Panc1 (cell line): ENCODE measurements at places on chromosomes 2 and 18. TPM values are rescaled to one million over a fixed set of nuclear protein-coding genes. Genes with fewer than 3 reads are reported as not detected.

GRCh38 chr2:161703863-161704262 is 79.6 kb downstream of the SLC4A10 start:
- no peak overlapping the region for H3K27ac ChIP-seq
- H3K27me3 ChIP-seq = no peaks in the 10 kb centered on the region
- DNase-seq = no peak
- H3K36me3 ChIP-seq = no peaks in the 10 kb centered on the region

GRCh38 chr2:9343524-9343923 is 79.8 kb downstream of the ITGB1BP1 start:
- H3K36me3 ChIP-seq = peaks cover 25% of the 10 kb centered on the region
- H3K27ac ChIP-seq = no peak overlapping the region
- H3K4me3 ChIP-seq = no peak overlapping the region
- no peaks in the 10 kb centered on the region for H3K27me3 ChIP-seq
- no peaks in the 10 kb centered on the region for H3K4me1 ChIP-seq

The HES6 gene
- total RNA-seq = 42.0 TPM

GRCh38 chr2:128735296-128735960 is 416.8 kb upstream of the HS6ST1 start:
- DNase-seq = no peak
- no peaks in the 10 kb centered on the region for H3K4me1 ChIP-seq
- H3K4me3 ChIP-seq = no peak overlapping the region
- no peaks in the 10 kb centered on the region for H3K36me3 ChIP-seq

The RUFY4 gene
- total RNA-seq = not detected

The CKAP2L gene
- 27.0 TPM for total RNA-seq

The VIT gene
- 0.77 TPM for total RNA-seq

The RAB6C gene
- total RNA-seq = 0.13 TPM

GRCh38 chr2:45913539-45913938 is 262.1 kb downstream of the PRKCE start:
- peaks cover 3% of the 10 kb centered on the region; the same call in 1 of the 2 replicates for H3K4me1 ChIP-seq
- no peaks in the 10 kb centered on the region for H3K36me3 ChIP-seq
- no peaks in the 10 kb centered on the region for H3K27me3 ChIP-seq
- no peak overlapping the region for H3K4me3 ChIP-seq
- H3K27ac ChIP-seq = no peak overlapping the region

The VWA3B gene
- total RNA-seq = not detected

DNA sequence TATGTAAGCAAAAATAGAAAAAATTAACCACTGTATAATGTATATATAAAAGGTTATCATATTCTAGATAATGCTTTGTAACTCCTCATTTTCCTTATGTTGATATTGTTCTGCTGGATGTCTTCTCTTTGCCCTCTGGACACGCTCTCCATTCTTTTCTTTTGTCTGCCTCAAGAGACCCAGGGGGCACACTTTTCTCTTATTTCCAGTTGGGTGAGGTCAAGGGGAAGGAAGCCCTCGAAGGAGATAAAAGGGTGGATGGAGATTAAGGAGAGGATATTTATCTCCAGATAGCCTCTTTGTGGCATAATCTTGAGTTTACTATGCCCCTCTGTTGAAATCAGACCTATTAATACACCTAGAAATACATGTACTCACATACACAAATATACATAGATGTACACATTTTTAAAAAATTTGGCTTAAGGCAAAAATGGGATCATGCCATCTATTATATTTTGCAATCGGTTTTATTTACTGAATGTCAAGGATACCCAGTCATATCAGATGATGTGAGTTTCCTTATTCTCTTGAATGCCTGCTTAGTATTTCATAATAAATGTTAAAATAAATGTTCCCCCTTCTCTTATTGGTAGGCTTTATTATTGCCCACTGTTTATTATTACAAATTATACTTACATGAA is 65.3 kb downstream of the LCLAT1 start:
- no peak for DNase-seq
- no peaks in the 10 kb centered on the region for H3K36me3 ChIP-seq
- no peaks in the 10 kb centered on the region; the same call in 1 of the 2 replicates for H3K4me1 ChIP-seq

DNA sequence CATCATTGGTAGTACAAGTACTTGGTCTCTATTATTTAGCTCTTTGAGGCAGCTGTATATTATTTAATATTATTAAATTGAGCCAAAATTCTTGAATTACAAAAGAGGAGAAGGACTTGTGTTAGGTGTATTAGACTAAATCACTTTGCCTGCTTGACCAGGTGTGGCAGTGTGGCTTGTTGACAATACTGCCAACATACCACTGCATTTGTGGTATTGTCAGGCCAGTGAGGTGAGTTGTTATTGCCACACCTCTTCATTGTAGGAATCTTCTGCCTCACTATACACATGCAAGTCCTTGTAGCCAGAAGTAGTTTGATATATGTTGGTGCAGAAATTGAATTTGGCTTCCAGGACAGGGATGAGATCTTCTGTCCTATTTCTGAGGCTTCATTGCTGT is 40.5 kb downstream of the CYP20A1 start:
- H3K27me3 ChIP-seq = no peaks in the 10 kb centered on the region
- peaks cover 8% of the 10 kb centered on the region; the same call in 1 of the 2 replicates for H3K4me1 ChIP-seq
- peaks cover 13% of the 10 kb centered on the region; the same call in 1 of the 2 replicates for H3K36me3 ChIP-seq
- no peak for DNase-seq
- no peak overlapping the region for H3K4me3 ChIP-seq
- no peak overlapping the region for H3K27ac ChIP-seq

- no peaks in the 10 kb centered on the region for H3K4me1 ChIP-seq
- H3K4me3 ChIP-seq = no peak overlapping the region
- H3K27me3 ChIP-seq = no peaks in the 10 kb centered on the region
- DNase-seq = no peak
Observed at GRCh38 chr2:205386109-205386508, 296.2 kb upstream of the NRP2 start.

GRCh38 chr2:45905632-45905958 is 254.1 kb downstream of the PRKCE start:
- no peak overlapping the region for H3K27ac ChIP-seq
- H3K36me3 ChIP-seq = no peaks in the 10 kb centered on the region
- H3K4me1 ChIP-seq = peaks cover 3% of the 10 kb centered on the region; the same call in 1 of the 2 replicates
- no peaks in the 10 kb centered on the region for H3K27me3 ChIP-seq
- no peak overlapping the region for H3K4me3 ChIP-seq

- no peaks in the 10 kb centered on the region for H3K4me1 ChIP-seq
- no peak overlapping the region for H3K4me3 ChIP-seq
- H3K36me3 ChIP-seq = no peaks in the 10 kb centered on the region
Observed at GRCh38 chr18:9433671-9434121, 41.6 kb upstream of the RALBP1 start.

DNA sequence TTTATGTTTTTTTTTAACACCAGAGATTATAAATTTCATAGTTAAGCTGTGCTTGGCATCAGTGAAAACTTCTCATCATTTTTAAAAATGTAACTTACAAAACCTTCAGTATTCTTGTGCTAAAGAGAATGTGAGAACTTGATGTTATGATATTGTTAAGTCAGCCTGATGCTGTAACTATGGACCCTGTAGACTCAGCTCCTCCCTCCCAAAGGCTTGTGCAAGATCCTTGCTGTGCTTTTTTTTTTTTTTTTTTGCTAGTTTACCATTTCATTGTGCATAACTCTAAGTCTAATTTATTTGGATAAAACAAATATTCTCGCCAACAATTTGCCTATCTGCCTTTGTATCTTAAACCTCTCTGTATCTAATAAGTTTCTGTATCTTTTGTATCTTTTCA is 12.9 kb upstream of the TFPI start:
- peaks cover 13% of the 10 kb centered on the region; the same call in 1 of the 2 replicates for H3K4me1 ChIP-seq
- H3K27ac ChIP-seq = peak overlapping the region; percentile 62; the same call in 1 of the 2 replicates
- H3K36me3 ChIP-seq = no peaks in the 10 kb centered on the region
- H3K4me3 ChIP-seq = no peak overlapping the region
- no peak for DNase-seq

DNA sequence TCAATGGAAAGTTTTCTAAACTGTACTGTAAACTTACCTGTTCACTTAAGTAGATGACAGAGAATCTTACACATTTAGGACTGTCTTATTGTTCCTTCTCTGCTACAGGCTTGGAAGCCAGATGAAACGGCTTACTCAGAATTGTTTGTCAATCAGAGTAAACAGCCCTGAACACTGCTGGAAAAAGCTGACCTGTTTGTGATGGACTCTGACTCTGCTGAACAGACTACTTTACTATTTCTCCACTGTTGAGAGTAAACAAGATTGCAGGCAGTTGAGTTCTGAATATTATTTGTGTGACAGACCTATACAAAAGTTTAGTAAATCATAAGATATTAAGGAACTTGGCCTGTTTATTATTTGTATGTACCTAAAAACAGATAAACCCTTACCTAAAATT is 99.0 kb downstream of the NOL10 start:
- H3K4me1 ChIP-seq = no peaks in the 10 kb centered on the region
- no peak overlapping the region for H3K27ac ChIP-seq
- no peak overlapping the region for H3K4me3 ChIP-seq
- H3K36me3 ChIP-seq = peaks cover 11% of the 10 kb centered on the region
- DNase-seq = no peak

The ABCG5 gene
- 0.05 TPM for total RNA-seq

The ARHGEF33 gene
- 0.41 TPM for total RNA-seq

GRCh38 chr2:240435457-240435947 is at the start of gene GPC1:
TSS of gene GPC1 (plus strand) at chr2:240435663. CDS start at chr2:240435919, 256 bp downstream.
- H3K4me1 ChIP-seq = peaks cover 12% of the 10 kb centered on the region
- no peak for DNase-seq
- H3K27me3 ChIP-seq = no peaks in the 10 kb centered on the region
- no peaks in the 10 kb centered on the region; the same call in 1 of the 2 replicates for H3K36me3 ChIP-seq
- peak within 1 kb of the TSS; percentile 81 for H3K27ac ChIP-seq
- H3K4me3 ChIP-seq = peak within 1 kb of the TSS; percentile 79

The EHD3 gene
- 2.6 TPM for total RNA-seq

- no peaks in the 10 kb centered on the region; the same call in 1 of the 2 replicates for H3K27me3 ChIP-seq
- DNase-seq = no peak
- H3K27ac ChIP-seq = no peak overlapping the region
- no peak overlapping the region for H3K4me3 ChIP-seq
- H3K36me3 ChIP-seq = no peaks in the 10 kb centered on the region
Observed at GRCh38 chr18:6979954-6980353, 137.6 kb downstream of the LAMA1 start.

DNA sequence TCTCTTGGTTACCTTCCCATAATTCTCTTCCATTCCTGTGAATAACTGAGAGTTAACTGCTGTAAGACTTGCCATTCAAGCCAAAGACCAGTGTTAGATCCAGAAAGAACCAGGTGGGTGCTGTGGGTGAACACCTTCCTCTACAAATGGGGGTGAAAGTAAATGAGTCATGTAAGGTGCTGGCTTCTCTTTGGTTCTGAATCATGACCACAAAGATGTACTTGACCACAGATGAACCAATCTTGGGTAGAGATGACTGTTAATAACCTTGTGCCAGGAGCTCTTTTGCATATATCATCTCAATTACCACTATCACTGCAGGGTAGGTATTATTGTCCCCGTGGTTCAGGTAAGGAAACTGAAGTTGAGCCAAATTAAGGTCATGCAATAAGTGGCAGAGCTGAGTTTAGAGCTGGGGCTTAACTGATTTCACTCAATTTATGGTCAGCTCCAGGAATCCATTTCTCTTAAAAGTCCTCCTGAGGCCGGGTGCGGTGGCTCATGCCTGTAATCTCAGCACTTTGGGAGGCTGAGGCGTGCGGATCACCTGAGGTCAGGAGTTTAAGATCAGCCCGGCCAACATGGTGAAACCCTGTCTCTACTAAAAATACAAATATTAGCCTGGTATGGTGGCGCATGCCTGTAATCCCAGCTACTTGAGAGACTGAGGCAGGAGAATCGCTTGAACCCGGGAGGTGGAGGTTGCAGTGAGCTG is 244.9 kb upstream of the CXCR4 start:
- no peaks in the 10 kb centered on the region for H3K36me3 ChIP-seq
- H3K27me3 ChIP-seq = no peaks in the 10 kb centered on the region
- H3K4me1 ChIP-seq = no peaks in the 10 kb centered on the region
- DNase-seq = no peak
- no peak overlapping the region for H3K4me3 ChIP-seq
- H3K27ac ChIP-seq = no peak overlapping the region

- H3K4me1 ChIP-seq = peaks cover 27% of the 10 kb centered on the region
- no peak overlapping the region for H3K4me3 ChIP-seq
- no peaks in the 10 kb centered on the region; the same call in 1 of the 2 replicates for H3K36me3 ChIP-seq
- no peak for DNase-seq
- H3K27me3 ChIP-seq = no peaks in the 10 kb centered on the region
Observed at GRCh38 chr2:68222287-68222686, 30.0 kb downstream of the PPP3R1 start.

- no peaks in the 10 kb centered on the region for H3K27me3 ChIP-seq
- H3K4me3 ChIP-seq = no peak overlapping the region
- no peak overlapping the region for H3K27ac ChIP-seq
- peaks cover 5% of the 10 kb centered on the region; the same call in 1 of the 2 replicates for H3K36me3 ChIP-seq
- no peak for DNase-seq
Observed at GRCh38 chr2:54524226-54524991, 68.3 kb downstream of the SPTBN1 start.

DNA sequence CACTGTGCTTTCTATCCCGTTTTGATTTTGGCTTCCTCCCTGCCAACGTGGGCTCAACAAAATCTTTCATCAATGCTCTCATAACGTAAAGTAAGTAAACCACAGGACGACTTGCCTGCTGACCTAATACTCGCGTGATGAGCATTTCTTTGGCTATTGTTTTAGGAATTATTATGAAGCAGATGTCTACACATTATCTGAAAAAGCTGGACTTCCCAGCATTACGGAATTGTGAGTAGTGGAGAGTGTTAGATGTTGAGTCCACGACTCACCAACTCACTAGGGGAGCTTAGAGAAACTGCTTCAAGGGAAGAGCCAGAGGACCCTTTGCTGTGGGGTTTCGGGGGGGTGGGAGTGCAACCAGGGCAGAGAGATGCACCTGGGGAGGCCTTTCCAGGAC is 21.9 kb downstream of the HJURP start:
- no peak overlapping the region for H3K4me3 ChIP-seq
- peak overlapping the region; percentile 83 for H3K27ac ChIP-seq
- no peak for DNase-seq
- peaks cover 40% of the 10 kb centered on the region for H3K4me1 ChIP-seq
- H3K36me3 ChIP-seq = peaks cover 3% of the 10 kb centered on the region
- no peaks in the 10 kb centered on the region for H3K27me3 ChIP-seq

DNA sequence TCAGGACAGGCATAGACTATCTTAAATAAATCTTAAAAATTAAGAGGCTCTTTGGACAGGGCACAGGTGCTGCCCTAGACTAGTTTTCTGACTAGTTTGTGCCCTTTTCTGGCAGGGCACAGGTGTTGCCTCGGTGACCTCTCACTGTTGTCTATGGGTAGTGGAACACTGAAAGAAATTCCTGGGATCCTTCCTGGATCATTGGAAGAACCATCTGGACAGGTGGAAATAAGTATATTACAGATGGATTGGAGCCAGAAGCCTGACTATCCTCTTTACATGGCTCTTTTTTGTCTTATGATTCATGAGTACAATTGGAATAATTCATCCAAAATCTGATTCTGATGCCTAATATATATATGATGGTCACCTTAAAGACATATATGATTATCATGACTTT is 286.6 kb downstream of the RIT2 start:
- no peaks in the 10 kb centered on the region for H3K27me3 ChIP-seq
- no peak overlapping the region for H3K27ac ChIP-seq
- DNase-seq = no peak
- H3K36me3 ChIP-seq = no peaks in the 10 kb centered on the region

GRCh38 chr2:172745636-172746035 is 10.0 kb downstream of the RAPGEF4 start:
- DNase-seq = no peak
- no peak overlapping the region for H3K27ac ChIP-seq
- H3K4me1 ChIP-seq = no peaks in the 10 kb centered on the region
- no peaks in the 10 kb centered on the region for H3K36me3 ChIP-seq

- no peak for DNase-seq
- H3K27me3 ChIP-seq = no peaks in the 10 kb centered on the region
- peaks cover 30% of the 10 kb centered on the region; the same call in 1 of the 2 replicates for H3K4me1 ChIP-seq
- H3K4me3 ChIP-seq = peak within 1 kb of the TSS; percentile 71
- no peaks in the 10 kb centered on the region for H3K36me3 ChIP-seq
Observed at GRCh38 chr2:24049485-24050021, at the start of gene FKBP1B. TSS of gene FKBP1B (plus strand) at chr2:24049741. CDS start at chr2:24049850, 109 bp downstream.
